ENCODE measurements at places on chromosomes 4 and X.

DNA sequence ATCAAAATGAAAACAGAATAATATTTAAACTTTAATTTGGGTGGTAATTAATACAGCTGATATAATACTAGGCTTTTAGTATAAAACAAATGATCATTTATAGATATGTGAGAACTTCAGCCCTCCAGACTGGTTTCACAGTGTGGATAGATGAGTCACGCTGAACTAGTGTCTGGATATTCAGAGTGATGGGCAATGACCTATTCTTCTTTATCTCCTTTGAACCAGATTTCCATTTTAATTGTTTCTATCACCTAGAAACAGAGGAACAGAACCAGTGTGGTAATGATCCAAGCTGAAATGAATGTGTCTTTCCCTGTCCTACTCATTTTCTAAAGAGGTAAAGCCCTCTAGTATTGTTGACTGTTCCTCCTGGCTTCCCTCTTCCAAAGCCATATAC is 155.2 kb upstream of the GK2 start:
- no peak for DNase-seq

DNA sequence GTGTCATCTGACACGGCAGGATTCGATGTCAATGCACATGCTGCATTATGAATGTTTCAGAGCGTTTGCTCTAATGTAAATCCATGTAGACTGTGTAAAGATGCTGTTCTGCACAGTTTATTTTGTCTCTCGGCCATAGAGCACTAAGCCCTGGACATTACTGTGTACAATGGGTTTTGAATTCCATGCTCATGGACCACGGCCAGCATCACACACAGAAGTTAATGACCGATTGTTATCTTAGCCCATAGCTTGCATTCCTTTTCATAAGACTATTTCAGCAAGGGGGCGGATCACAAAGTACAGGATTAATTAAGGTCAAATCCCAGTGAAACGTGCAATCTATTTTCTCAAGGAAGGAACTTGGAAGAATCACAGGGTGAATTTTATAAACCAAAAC is 286.1 kb upstream of the TENM3 start:
- no peak for DNase-seq

- DNase-seq = no peak
Observed at GRCh38 chr4:84494076-84494475, 5.0 kb downstream of the NKX6-1 start.

- no peak for DNase-seq
Observed at GRCh38 chrX:127302841-127303240, 483.3 kb downstream of the PRR32 start.

DNA sequence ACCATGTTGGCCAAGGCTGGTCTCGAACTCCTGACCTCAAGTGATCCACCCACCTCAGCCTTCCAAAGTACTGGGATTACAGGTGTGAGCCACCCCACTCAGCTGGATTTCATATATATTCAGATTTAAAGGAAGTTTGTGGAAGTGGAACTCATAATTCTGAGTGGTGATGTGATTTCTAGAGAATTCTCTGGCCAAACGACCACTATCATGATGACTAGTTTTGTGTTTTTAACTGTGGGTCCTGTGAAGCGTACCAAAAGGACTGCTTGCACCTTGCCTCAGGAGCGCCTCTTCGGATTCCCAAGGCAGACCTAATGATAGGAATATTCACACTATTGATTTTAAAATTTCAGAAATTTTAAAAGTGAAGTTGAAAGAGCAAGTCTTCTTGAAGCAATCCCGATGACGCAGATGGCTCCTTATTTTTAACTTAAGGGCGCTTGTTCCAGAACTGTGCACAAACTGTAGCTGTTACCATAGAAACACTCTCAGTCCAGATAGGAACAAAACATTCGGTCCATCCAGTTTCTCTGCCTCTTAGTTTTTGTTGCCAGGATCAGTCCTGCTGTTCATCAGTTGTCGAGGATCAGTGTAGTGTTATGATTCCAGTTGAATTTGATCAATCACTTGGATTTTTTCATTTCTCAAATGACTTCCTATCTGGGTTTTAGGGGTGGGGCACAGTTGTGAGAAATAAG is 51.7 kb upstream of the CLCN4 start:
- no peak for DNase-seq

DNA sequence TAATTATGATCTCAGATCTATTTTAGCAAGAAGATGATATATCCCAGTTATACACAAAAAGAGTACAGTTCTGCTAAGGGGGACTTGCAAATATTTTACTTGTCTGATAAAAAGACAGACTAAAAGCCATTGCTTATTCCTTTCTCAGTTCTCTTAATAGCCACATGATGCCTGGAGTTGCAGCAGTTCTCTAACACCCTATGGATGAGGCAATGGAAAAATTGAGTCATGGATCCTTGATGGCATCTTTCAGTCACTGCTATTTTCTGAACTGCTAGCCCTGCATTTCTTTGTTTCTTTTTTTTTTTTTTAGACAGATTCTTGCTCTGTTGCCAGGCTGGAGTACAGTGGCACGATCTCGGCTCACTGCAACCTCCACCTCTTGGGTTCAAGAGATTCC is 1956.7 kb downstream of the C4orf33 start:
- DNase-seq = no peak

- DNase-seq = no peak
Observed at GRCh38 chr4:71025654-71026053, 32.2 kb downstream of the DCK start.

DNA sequence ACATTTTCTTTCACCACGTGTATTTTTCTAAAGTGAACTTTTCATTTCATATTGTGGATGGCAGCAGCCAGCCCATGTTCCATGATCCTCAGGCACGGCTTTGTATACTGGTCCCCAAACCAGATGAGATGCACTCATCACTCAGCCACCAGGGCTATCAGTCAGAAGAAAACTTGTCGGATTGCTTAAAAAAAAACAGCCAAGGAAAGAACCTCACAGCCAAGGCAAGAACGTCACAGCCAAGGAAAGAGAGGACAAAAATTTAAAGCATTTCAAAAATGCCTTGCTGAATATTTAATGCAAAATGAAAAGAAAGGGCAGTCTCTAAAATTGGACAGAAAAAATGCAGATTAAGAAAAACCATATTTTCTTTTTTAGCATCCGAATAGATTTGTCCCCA is 333.3 kb downstream of the PDGFC start:
- no peak for DNase-seq

GRCh38 chr4:92382128-92382527 is 78.4 kb downstream of the GRID2 start:
- DNase-seq = no peak

GRCh38 chrX:316351-317325 is 2.0 kb downstream of the GTPBP6 start:
- DNase-seq = no peak

DNA sequence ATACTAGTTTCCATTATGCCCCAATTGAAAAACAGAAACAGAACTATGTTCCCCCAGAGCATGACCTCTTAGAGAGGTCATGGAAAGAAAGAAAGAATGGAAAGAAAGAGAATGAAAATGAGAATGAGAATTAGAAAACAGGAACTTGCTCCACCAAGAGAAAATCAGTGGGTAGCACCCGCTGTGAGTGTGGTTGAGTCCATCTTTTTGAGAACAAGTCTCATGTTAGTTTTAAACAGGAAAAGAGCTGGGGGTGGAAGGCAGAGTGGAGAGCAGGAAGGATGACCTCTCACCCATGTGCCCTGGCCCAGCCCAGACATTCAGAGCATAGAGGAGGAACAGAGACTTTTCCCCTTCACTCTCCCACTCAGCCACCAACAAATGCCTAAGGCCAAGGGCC is 4.9 kb downstream of the GSX2 start:
- DNase-seq = no peak

DNA sequence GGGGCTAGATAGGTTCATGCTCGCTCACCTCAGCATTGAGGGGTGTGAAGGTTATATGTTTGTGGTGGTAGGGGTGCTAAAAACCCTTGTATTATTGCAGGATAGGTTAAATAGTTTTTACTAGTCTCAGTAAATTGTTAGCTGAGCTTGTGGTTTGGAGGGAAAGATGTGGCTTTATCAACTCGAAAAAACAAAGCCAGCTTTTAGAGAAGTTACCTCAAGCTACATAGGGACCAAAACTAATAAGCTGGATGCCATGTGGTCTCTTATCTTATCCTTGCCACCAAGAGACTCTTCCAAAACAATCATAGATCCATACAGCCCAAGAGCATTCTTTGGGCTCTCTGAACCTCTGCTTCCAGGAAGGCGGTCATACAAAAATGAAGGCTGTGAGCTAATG is 29.2 kb downstream of the MSN start:
- DNase-seq = no peak

- DNase-seq = no peak
Observed at GRCh38 chr4:88382621-88383020, 4.0 kb downstream of the HERC6 start.

DNA sequence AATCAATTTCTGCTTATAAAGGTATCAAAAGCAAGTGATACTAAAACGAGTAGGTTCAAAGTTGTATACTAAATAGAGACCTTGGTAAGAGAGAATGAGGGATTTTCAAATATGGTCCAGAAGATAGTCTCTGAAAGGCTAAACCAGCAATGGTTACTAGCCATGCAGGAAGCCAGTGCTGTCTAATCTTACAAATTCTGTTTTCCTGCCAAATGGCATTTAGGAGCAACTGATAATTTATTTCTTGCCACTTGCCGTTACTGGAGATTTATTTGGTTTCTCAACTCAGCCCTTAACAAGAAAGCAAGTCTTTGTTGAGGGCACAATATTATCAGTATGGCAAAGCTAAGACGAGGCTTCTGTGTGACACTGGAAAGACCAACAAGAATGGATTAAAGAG is 47.2 kb downstream of the MAP7D3 start:
- DNase-seq = no peak

- DNase-seq = no peak
Observed at GRCh38 chrX:153928846-153929245, 2.8 kb upstream of the ARHGAP4 start.

GRCh38 chrX:71098951-71099506 is 3.4 kb downstream of the FOXO4 start:
- no peak for DNase-seq

GRCh38 chr4:149370785-149371420 is 444.7 kb downstream of the IQCM start:
- DNase-seq = no peak

- no peak for DNase-seq
Observed at GRCh38 chrX:7252013-7252610, 104.2 kb upstream of the PUDP start.

GRCh38 chrX:15298780-15299179 is 16.7 kb downstream of the ASB11 start:
- DNase-seq = no peak

GRCh38 chrX:30538271-30538670 is 39.3 kb downstream of the TASL start:
- no peak for DNase-seq

- no peak for DNase-seq
Observed at GRCh38 chr4:47654972-47655693, 170.1 kb downstream of the ATP10D start.

GRCh38 chr4:24778464-24779225 is 16.7 kb upstream of the SOD3 start:
- DNase-seq = no peak

DNA sequence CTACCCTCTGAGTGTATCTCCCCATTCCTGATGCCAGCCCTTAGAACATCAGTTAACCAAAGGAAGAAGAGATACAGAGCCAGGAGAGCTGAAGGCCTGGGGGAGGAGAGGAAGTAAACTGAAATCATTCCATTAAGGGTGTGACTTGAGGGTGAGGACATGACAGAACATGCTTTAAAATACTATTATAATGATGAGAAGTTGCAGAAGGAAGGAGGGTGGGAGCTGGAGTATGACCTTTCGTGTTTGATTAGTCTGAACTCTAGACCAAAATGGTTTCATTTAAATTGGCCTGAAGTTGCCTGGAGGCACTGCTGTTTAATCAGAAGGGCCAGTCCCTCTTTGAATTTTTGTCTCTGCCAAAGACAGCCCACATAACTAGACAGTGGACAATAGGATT is 11.4 kb downstream of the INTS6L start:
- no peak for DNase-seq

DNA sequence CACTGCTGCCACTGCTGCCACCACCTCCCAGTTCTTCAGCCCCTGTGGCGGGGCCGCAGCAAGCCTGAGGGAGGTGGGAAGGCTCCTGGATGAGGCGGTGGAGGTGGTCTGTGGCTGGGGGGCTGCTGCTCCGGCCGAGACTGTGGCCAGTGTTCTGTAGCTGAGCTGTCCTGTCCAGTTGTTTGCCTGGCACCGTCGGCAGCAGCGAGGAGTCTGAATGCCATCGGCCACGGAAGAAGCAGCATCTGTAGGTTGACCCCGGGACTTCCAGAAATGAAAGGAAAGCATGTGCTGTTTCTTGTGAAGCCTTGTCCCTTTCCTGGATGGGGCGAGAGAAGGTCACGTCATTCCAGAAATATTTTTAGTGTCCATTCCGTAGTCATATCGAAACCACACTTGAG is 3.3 kb downstream of the C4orf54 start:
- no peak for DNase-seq

GRCh38 chr4:18973296-18973695 is 951.7 kb upstream of the LCORL start:
- no peak for DNase-seq

GRCh38 chrX:69107231-69107739 is 58.0 kb downstream of the PJA1 start:
- DNase-seq = no peak

DNA sequence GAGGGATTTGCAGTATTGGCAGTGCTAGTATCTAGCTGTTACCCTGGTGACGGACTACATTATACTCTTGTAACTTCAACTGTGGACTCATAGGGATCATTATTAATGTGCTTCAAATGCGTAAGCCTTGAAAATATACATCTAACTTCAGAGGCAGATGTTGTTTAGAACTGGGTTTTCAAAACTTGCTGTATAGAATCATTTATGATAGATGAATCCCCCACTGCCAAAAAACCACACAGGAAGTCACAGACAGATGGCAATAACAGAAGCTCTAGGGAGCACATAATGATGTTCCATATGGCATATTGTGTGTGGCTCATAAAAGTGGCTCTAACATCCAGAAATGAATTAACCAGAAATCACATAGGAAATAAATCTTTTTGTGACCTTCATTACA is 62.3 kb upstream of the RELL1 start:
- no peak for DNase-seq

- no peak for DNase-seq
Observed at GRCh38 chrX:95505721-95506120, 1178.9 kb upstream of the DIAPH2 start.

DNA sequence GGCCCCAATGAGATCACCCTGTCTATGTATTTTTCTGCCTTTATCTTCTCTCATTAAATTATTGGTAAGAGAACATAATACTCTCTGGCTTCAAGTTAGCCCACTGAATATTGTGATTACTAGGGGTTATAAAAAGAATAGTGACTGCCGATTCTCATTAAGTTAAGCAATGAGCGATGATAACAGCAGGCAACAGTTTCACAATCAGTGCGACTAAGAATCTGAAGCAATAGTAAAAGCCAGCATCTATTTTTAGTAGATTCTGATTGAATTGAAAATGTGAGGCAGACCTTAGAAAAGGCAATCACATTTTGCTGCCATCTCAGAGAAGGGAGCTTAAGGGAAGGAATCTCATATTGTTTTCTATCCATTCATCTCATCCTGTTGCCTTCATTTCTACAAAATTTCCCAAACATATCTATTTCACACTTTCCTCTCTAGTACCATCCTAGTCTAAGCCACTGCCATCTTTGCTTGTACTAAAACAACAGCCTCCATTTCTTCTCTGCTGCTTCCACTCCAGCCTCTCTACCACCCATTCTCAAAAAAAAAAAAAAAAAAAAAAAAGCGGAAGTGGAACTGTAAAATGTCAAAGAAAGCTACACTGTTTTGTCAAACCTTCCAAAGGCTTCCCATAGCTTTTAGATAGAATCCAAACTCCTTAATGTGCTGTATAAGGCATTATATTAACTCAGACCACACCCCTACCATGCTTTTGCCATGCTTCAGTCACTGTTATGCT is 17.4 kb downstream of the GABRA4 start:
- DNase-seq = no peak

Data from substantia nigra (tissue), 51 donors.